IMR-90 (cell line): ENCODE measurements at places on chromosomes 11 and 22. TPM values are rescaled to one million over a fixed set of nuclear protein-coding genes. Genes with fewer than 3 reads are reported as not detected.

The TCN2 gene
- total RNA-seq, result 0.56 and 1.3 TPM in 2 replicates

The TRIM29 gene
- not detected in 2 replicates for total RNA-seq

The ZNF214 gene
- total RNA-seq, result 2.5 and 3.1 TPM in 2 replicates

DNA sequence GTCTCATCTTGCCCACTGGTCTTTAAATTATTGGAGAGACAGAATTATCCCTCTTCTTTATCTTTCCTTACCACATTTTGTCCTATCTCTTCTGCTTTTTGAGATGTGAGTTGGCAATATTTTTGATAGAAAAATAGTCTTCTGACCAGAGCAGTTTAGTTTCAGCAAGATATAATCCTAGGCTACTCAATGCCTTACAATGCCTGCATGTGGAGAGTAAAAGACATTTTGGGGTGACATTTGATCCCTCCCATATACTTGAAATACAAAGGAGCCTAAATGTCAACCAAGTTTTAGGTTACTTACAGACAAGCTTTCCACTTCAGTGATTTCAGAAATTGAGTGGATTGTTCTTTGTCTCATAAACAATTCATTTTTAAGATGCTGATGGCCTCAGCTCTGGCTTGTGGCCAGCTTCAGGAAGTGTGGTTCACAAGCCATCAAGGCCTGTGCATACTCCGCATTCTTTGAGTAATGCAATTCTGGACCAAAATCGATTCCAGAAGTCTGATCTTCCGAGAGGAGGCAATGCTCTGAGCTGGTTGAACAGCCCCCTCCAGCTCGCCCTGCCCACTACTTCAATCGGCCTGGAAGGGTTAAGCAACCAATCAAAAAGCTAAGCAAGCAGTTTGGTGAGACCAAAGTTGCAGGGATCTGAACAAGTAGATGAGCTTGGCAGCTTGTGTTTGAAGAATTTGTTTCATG, 274.4 kb downstream of the BLID start:
- DNase-seq, result peak; percentile 83

DNA sequence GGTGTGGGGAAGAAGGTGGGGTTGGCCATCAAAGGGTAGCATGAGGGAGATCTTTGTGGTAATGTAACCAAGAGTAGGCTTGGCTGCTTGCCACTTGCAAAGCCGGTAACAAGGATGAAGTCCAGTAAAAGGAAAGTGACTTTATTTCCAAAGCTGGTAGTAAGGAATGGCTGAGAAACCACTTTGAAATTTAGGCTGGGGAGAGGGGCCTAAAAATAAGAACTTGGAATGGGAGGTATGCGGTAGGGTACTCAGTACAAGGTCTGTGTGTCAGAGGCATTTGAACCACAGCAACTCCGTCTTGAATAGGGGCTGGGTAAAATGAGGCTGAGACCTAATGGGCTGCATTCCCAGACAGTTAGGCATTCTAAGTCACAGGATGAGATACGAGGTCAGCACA, 216.0 kb upstream of the ISX start:
- DNase-seq, result no peak
